Eye (tissue), 1 donor: ENCODE measurements at places on chromosomes 13 and 19.
A peak's percentile ranks its signal among the peaks of the same experiment; 100 is the strongest.

GRCh38 chr19:991174-991931 is 7.2 kb downstream of the WDR18 start:
- DNase-seq: no peak

DNA sequence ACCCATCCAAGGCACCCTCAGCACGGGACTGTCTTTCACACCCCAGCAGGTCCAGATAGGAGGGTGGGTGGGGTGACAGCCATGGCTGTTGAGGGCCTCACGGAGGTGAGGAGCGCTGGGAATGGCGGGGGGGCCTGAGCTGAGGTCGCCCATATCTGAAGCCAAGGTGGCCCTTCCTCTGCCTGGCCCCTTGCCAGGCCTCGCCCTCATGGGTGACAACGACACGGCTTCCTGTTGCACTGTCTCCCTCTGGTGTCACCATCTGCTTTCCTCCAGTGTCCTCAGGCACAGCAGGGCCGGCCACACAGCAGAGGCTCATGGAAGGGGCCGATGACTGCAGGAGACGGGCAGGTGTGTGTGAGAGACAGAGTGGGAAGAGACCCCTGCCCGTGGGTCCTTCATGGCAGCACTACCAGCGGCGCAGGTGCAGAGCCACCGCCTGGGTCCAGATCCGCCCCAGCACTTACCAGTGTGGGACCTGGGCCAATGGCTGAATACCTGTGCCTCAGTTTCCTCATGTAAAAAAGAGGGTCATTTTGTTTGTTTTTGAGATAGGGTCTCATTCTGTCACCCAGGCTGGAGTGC is 8.1 kb upstream of the NKPD1 start:
- DNase-seq: no peak

DNA sequence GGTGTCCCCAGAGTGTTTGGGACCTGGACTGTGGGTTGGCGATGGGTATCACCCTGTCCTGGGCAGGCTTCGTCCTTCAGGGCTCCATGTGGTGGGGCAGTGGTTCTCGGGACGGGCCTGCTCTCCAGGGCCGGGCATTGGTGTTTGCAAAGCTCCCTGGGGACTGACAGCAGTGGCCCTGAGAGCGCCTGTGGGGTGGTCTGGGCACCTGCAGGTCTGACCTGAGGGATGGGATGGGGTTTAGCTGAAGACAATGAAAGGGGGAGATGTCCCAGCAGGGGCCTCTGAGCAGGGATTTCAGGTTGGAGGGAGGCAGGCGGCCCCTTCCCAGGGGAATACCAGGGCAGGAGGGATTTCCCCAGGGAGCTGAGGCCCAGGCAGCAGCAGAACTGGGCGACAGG is 68.3 kb upstream of the MCF2L start:
- no peak for DNase-seq

DNA sequence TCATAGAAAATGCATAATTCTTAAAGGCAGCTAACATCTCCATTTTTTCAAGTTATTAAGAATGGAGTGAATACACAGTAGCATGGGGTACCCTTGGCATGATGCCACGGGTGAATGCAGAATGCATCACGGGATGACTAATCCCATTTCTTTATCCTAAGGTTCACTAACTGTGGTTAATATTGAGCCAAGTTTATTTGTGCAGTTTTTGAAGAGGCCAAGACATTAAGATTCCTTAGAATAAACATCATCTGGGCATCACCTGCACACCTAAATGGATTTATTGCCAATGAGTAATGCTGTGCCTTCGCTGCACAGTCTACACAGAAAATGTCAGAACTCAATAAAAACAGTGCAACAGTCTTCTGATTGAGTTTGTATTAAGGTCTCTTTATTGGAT is 333.1 kb downstream of the GPC6 start:
- no peak for DNase-seq

DNA sequence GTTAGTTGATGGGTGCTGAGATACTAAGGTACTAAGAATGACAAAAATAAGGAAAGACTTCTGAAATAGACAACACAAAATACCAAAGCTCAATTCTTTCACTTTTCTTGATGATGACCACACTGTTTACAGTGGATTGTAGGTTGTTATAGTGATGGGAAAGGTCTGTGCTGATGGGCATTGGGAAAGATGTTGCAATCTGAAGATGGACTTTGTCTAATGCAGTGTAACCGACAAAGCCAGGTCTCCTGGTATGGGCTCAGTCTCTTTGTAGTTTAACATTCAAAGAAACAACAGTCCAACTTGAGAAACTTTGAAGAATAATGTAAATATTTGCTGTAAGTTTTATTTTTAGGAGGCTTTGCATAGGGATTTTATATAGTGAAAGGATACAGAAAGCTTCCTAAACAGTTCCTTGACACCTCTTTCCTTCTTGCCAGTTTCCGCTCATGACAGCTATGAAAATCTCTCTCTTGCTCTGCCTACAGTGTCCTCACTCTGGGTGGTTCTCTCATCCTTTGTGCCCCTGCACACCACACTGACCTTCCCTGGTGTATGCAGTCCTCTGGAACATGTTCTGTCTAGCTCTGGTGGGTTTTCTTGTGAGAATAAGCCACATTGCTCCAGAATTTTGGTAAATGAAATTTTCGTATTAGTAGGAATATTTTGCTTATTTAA is 172.2 kb downstream of the KCNRG start:
- no peak for DNase-seq

DNA sequence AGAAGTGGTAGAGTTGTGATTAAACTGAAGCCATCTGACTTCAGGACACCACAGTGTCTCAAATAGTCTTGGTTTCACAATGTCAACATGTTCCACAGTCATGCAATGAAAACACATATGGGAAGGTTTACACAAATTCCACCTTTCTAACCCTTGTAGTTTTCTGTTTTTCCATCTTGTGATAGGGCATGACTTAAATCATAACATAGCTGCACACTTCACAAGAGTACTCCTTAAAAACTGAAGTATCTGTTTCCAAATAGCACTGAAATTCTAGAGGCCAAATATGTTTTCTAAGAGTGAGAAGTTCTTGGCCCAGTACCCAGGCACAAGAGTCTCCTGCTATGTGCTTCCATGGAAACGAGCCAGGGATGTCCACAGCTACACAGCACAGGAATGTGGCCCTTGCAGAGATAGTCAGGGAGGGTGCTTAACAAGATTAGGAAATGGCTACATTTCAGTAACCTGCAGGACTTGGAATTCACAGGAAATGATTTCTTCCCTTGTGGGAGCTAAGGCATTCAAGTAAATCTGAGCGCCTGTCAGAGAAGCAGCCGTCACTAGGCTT is 269.1 kb downstream of the NDFIP2 start:
- DNase-seq: peak; percentile 74

GRCh38 chr13:112619730-112620631 is 32.0 kb upstream of the TUBGCP3 start:
- DNase-seq: peak; percentile 58

GRCh38 chr13:37669845-37670244 is 71.3 kb upstream of the POSTN start:
- DNase-seq: no peak

DNA sequence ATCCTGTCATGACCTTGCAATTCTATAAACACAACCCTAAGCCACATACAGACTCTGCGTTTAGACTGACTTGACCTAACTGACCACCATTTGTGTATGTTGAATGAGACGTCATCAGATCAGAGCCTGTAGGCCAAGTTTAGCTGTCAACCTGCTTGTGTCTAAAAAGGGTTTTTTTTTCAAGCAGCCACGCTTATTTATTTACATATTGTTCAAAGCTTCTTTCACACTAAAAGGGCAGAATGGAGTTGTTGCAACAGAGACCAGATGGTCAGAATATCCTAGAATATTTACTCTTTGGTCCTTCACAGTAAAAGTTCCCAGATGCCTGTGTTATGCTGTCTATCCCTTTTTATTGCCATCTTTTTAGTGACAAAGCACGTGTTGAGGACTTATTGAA is 307.7 kb upstream of the SLC10A2 start:
- DNase-seq: no peak
